Stimulated activated CD4-positive, alpha-beta T cell treated with anti-CD3 and anti-CD28 coated beads, Interleukin-1b, Interleukin-23, amount 100 ng/mL, for 1 hour (primary cell): ENCODE measurements at places on chromosomes 2 and 18.

GRCh38 chr2:177886824-177887223, 185.8 kb downstream of the PDE11A start:
- DNase-seq = no peak

GRCh38 chr2:46564350-46564749, 85.0 kb downstream of the TMEM247 start:
- DNase-seq = no peak

GRCh38 chr2:6073191-6074088, 381.3 kb downstream of the SOX11 start:
- no peak for DNase-seq

DNA sequence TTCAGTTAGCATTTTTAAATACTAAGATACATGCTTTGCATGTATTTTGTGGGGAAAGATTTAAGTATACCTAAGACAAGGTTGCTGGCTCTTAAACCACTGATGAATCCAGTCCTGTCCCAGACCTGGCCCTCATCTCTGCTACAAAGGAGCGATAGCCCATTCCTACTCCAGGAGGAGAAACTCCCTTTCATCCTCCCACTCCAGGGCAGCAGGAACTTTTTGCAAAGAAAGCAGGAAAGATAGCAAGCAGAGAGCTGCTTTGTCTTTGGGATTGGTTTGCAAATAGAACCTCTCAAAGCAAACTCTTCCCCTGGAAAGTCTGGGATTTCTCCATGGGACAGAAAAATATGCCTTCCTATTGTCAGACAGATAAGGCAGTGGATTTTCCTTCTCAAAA, 43.6 kb upstream of the COPS8 start:
- no peak for DNase-seq

- no peak for DNase-seq
These were observed 36.9 kb downstream of the RPL37A start for GRCh38 chr2:216535454-216535995.

GRCh38 chr2:104312684-104313083, 541.2 kb upstream of the POU3F3 start:
- DNase-seq = no peak

DNA sequence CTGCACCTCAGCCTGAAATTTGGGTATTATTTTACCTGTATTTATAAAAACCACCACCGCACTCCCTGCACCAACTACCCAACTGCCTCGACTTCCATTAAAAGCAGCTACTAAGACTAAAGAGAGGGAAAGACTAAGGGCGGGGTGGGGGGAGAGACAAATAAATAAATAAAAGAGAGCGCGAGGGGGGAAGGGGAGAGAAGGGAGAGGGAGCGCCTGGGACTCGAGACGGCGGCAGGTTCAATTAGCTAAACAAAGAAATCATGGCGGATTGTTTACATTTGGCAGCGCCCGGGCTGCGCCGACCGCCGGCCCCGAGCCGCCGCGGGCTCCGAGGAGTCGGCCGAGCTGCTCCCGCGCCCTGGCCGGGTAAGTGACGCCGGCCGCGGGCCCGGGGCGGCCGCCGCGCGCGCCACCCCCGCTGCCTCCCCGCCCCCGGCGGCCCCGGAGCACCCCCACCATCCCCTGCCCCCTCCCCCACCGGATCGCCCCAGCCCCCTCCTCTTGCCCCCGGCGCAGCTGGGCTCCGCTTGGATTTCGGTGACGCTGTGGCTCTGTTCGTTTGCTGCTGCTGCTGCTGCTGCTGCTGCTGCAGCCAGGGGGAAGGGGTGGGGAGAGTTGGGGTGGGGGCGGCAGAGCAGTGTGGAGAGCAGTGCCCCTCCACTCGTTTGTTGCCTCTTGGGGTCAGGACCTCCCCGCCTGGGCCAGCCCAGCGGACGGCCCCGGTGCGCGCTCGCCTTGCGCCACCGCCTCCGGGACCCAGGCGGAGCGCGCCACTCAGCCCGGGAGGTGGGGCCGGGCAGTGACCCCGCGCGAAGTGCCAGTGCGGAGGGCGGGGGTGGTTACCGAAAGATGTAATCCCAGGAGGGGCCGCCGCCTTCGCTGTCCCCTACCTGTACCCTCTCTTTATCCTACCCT, 187.2 kb upstream of the FANCL start:
- DNase-seq = no peak

GRCh38 chr2:17104454-17104853, 413.8 kb downstream of the RAD51AP2 start:
- DNase-seq = no peak

DNA sequence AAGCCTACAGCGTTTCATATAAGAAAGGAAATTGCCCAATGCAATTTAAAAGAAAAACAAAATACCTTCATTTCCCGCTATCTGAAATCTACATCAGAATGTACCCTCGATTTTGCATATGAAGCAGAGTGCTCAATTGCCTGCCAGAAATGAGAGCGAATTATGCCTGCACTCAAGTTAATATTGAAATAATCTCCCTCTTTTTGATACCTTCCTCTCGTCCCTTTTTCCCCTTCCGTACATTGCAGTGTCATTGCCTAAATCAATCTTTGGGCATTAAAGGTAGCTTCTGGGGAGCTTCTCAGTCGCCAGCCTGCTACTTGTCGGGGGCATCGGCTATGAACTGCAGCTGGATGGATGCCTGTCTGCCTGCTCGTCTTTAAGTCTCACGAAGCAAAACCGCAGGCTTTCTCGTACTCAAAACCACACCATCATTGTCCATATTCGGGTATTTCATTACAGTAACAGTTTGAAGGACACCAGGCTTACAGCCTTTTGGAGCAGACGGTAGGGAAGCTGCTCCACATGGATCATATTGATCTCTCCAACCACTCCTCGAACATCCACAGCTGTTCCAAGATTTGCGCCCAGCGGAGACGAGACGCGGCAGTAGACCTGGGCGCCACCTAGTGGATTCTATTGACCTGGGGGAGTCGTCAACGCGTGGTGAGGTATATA, 64.0 kb upstream of the HNRNPA3 start:
- peak; percentile 39 for DNase-seq

GRCh38 chr18:27447930-27448329, 262.8 kb upstream of the CHST9 start:
- no peak for DNase-seq

- DNase-seq = no peak
These were observed 100.8 kb downstream of the COLEC12 start for GRCh38 chr18:399631-400135.

GRCh38 chr2:189492451-189492850, 51.2 kb downstream of the WDR75 start:
- DNase-seq = no peak

GRCh38 chr18:47983946-47984345, 53.5 kb upstream of the SMAD2 start:
- no peak for DNase-seq

DNA sequence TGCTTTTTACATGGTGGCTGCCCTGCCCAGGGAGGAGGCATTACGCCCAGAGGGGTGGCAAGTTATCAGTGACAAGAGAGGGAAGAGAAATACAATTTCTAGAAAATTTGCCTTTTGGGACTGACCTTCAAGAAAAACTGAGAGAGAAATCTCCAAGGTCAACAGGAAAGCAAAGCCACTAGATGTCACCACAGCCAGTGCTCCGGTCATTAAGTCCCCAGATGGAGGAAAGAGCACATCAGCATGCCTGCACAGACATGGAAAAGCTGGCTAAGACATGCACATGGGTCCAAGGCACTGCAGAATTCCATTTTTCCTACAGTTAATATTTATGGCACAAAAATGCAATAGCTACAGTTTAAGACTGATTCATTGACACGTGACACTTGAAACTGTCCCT, 21.0 kb downstream of the FHL2 start:
- DNase-seq = no peak

DNA sequence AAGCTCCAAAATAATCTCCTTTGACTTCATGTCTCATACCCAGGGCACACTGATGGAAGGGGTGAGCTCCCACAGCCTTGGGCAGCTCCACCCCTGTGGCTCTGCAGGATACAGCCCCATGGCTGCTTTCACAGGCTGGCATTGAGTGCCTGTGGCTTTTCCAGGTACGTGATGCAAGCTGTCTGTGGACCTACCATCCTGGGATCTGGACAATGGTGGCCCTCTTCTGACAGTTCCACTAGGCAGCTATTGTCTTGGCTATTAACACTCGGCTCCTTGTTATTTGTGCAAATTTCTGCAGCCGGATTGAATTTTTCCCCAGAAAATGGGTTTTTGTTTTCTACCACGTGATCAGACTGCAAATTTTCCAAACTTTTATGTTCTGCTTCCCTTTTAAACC, 634.2 kb downstream of the TSN start:
- DNase-seq = no peak

- no peak for DNase-seq
These were observed 4.1 kb downstream of the RAPGEF4 start for GRCh38 chr2:172739661-172740266.

- DNase-seq = no peak
These were observed 373.8 kb downstream of the ZEB2 start for GRCh38 chr2:144146076-144146475.

DNA sequence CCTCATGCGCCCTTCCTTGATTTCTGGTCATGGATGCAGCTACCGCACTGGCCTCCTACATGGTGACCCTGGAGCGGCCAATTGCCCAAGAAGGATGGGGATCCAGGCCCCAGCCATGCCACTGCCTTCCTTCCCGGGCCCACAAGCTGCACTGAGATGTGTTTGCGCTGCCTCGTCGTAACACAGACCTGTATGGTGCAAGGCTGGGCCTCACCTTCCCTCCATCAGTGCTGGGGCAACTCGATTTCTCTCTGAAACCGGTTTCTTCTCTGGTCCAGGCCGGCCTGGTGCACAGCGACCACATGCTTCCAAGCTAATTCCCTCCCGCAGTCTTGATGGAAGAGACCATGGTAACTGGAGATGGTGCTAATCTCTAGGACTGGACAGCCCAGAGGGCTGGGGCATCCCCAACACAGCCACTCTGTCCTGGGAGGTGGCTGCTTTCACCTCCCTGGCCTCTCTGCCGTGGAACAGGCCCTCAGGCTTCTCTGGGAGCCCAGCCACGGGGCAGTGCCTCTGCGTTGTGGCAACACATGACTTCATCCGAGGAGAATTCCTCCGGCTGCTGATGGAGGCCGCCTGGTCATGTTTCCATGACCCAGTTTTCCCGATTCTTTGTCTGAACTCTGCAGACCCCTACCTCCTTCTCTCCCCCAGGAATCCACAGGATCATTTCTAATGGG, 184.2 kb downstream of the GLI2 start:
- no peak for DNase-seq

GRCh38 chr2:238682536-238682935, 165.3 kb upstream of the TWIST2 start:
- no peak for DNase-seq

DNA sequence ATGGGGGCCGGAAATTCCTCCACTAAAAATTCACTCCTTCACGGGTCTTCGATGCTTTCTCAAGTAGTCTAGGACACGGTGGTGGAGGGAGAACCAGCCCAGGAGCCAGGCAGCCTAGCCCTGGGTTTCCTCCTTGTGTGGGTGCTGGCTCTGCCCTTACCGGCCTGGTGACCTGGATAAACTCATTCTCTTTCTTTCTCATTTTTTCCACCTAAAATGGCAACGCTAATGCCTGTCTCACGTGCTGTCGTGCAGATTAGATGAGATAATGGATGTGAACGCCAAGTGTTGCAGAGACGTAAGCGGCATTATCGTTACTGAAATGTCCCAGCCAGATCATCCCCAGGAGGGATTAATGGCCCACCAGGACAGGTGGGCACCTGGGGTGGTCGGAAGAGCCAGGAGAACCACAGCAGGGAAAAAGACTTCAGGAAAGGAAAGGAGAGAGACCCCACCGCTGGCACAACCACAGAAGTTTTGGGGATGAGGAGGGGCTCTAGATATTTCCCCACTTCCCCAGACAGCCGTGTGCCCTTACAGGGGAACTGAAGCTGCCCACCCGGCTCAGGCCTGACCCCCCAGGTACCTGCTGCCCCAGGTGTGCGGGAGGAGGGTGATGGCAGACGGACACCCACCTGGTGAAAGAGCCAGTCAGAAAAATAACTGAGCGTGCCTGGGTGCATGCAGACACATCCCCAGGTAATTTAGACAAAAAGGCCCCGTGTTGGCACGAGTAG, 100.8 kb upstream of the ASAP2 start:
- DNase-seq = no peak

- no peak for DNase-seq
These were observed 1377.1 kb upstream of the PIK3C3 start for GRCh38 chr18:40577981-40578365.

- DNase-seq = no peak
These were observed 21.3 kb downstream of the OTOF start for GRCh38 chr2:26456440-26457250.

DNA sequence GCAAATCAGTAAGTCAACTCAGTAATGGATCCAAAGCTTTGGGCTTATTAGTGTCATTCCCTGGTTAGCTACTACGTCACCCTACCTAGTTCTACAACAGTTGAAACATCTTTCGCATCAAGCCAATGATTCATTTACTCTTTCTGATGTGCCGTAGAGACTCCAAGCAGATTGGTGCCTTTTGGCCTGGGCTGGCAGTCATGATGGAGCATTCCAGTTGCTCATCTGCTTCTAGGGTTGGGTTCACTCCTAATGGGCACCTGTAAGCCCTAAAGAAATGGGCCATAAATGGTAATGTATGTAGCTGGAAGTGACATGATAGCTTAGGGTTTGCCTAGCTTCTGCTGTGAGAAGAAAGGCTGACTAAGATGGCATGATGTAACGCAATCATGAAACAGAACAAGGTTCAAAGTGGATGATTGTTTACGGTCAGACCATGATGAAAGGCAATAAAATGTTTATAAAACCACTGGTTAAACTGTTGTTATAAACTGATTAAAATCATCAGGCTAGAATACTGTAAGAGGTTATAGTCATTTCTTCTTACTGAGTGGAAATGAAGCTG, 20.4 kb upstream of the CCL20 start:
- no peak for DNase-seq

- no peak for DNase-seq
These were observed 8.0 kb upstream of the SESTD1 start for GRCh38 chr2:179272406-179273192.
